ENCODE measurements at places on chromosomes 16 and 17. TPM values are rescaled to one million over a fixed set of nuclear protein-coding genes. Genes with fewer than 3 reads are reported as not detected.

DNA sequence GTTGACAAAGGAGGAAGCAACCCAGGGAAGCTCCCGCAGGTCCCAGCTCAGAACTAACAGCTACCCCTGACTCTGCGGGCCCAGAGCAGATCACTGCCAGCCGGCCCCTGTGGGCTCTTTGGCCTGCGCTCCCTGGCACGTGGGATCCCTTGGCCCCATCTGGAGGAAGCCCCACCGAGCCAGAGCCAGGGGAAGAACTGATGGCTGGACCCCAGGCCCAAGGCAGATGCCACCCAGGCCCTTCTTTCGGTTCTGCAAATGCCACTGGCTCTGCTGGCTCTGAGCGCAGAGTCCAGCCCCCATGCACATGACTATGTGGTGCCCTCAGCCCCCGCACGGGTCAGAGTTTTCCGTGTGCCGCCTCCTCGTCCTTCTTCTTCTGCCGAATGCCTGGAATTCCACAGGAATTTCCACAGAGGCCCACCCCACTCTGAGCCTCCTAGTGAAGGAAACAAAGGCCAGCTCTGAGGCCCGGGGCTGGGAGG lies 35.8 kb upstream of the SNN start:
- peak; percentile 36 for DNase-seq

GRCh38 chr17:79874329-79874981 lies 35.2 kb upstream of the CBX4 start:
- DNase-seq, result no peak

The FAM20A gene
- total RNA-seq, result not detected

DNA sequence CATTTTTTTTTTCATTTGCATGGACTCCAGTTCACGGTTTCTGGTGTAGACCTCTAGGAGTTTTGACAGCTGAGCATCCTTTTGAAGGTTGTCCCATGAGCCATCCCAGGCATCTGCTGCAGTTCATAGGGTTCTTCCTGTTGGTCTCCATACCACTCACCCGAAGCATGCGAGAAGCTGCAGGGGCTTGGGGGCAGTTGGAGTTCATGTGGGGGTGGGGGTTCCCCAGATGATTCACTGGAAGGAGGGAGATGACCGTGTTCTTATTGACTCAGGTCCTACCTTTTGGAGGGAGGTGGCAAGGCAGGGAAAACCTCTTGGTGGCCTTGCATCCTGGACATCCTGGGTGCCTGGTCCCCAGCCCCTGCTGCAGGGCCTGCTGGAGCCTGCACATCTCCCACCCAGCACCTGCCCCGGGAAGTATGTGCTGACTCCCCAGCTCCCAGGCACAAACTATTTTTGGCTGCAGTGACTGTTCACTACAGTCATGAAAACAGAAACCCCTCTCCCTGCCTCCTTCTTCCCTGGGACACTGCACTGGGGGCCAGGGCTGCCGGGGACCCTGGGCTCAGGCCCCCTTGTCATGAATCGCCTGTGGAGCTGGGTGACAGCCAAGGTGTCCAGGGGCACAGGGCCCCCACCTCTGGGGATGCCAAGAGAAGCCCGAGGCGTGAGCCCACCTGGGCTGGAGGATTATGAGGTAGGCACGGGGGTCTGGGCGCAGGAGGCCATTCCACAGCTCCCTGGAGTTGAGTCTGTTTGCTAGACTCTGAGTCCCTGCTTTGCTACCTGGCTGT lies 64.9 kb upstream of the LGALS9 start:
- DNase-seq, result no peak

GRCh38 chr16:12327971-12328726 lies 351.6 kb downstream of the SNX29 start:
- no peak for DNase-seq

- no peak for DNase-seq
Measured at GRCh38 chr17:74123350-74123749, 80.1 kb upstream of the RPL38 start.

The GGT6 gene
- total RNA-seq, result 0.86 TPM

- no peak for DNase-seq
Measured at GRCh38 chr17:2736956-2737355, 12.5 kb downstream of the CCDC92B start.

DNA sequence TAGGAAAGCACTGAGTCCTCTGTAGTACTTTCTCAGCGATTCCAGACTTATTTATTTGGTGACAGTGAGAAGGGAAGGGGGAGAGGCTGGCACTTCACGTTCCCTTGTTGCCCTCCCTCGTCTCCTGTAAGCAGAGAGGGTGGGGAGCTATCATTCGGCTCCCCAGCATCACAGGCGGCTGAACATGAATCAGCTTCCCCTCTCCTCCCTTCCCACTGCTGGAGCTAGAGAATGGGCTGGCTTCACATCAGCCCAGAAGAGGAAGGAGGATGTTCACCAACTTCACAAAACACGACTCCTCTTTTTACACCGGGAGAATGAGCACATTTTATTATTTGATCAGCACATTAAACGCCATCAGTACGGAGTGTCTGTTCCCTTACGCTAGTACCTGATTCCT lies 6.7 kb upstream of the CMIP start:
- no peak for DNase-seq

The GCGR gene
- total RNA-seq, result not detected

- no peak for DNase-seq
Measured at GRCh38 chr17:77884019-77884418, 74.5 kb upstream of the TNRC6C start.

DNA sequence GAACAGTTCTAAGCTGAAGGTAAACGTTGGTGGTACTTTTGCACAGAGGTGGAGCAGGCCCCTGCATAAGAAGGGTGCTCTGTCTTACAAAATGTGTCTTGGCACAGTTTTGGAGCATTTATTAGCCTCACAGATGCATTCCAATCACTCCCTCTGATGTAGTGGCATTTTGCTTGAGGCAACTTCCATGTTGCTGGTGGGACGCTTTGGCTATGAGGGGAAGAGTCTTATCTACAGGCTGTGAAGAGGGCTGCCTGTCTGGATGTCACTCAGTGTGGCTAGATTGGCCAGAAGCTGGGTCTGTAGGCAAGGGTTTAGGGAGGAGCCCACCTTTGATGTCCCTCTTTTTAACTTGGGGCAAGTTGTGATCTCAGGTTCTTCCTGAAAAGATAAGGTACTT lies 2.6 kb upstream of the RARA start:
- no peak for DNase-seq

DNA sequence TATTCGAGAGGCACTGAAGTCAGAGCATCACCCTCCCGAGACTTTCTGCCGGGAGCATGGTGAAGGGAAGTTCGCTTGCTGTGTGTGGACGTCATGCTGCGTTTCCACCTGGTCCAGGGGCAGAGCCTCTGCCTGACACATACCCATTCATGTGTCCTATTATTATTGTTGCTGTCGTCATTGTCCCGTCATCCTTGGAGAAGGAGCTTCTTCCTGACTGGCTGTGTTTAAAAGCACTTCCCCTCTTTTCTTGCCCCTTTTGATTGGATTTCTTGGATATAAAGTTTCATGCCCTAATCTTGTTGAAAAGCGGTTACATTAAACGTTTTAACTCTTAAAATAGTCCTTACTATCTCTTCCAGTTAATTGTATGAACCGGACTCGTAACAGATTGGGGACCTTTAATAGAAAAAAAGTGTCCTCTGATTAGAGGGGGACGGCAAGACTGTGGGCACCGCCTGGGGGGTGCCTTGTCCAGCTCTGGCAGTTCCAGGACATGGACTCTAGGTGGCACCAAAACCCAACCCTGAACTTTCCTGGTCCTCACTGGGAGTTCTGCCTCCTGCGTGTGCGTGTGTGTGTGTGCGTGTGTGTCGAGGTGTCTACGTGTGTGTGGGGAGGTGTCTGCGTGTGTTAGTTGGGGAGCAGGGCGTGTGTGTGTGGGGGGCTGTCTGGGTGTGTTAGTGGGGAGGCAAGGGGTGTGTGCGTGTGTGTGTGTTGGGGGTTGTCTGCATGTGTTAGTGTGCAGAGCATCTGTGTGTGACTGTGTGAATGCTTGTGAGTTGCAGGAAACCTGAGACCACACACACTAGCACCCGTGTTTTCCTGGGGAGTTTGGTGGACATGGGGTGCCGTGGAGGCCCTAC lies 133.3 kb upstream of the CIBAR2 start:
- peak; percentile 1 for DNase-seq

The NAGS gene
- total RNA-seq, result 14.1 TPM

DNA sequence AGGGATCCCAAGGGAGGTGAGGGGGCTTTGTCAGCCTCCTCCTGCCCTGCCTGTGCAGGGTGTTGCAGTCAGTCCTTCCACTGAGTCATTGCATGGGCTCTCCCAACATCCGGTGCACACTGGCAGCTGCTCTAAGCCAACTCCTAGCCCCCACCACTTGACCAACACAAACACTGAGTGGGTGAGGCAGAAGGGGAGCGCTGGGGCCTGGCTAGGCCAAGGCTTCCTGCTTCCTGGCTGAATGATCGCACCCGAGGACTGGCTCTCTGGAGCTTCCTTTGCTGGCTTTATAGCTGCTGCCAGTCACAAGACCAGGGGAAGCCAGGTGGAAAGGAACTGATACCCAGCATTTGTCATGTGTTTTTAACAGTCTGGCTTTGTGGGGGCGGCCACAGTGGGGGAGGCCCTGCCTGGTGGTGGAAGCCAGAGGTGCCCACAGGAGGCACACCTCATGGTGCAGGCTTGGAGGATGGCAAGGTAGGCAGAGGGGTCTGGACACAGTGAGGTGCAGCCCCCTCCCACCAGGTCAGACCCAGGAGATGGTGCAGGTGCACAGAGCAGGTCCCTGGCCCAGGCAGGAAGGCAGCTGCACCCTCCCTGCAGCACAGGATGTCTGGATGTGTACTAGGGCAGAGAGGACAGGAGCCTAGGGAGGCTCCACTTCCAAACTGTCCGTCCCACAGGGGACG lies 6.8 kb downstream of the MPG start:
- DNase-seq, result peak; percentile 72

GRCh38 chr16:3938471-3938842 lies 57.9 kb upstream of the CREBBP start:
- no peak for DNase-seq

The ABCC11 gene
- not detected for total RNA-seq

The HEATR9 gene
- not detected for total RNA-seq

DNA sequence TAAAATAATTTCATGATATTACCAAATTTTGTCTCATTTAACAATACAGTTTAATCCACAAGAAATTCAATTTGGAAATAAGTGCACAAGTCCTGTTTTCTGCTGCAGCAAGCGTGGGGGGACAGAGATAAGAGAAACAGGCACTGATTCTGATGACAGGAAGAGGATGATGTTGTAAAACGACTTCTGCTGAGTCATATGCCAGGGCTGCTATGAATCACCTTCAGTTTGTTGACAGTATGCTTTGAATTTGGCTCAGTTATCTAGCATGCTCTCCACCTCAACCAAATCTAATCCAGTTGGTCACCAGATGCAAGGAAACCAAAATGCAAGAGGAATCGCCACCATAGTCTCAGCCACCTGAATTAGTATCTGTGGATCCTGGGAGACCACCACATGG lies 244.1 kb upstream of the MON1B start:
- peak; percentile 59 for DNase-seq

- no peak for DNase-seq
Measured at GRCh38 chr17:41402161-41402560, 4.8 kb upstream of the KRT31 start.

GRCh38 chr17:50677851-50678375 lies 29.8 kb downstream of the ANKRD40 start:
- no peak for DNase-seq

DNA sequence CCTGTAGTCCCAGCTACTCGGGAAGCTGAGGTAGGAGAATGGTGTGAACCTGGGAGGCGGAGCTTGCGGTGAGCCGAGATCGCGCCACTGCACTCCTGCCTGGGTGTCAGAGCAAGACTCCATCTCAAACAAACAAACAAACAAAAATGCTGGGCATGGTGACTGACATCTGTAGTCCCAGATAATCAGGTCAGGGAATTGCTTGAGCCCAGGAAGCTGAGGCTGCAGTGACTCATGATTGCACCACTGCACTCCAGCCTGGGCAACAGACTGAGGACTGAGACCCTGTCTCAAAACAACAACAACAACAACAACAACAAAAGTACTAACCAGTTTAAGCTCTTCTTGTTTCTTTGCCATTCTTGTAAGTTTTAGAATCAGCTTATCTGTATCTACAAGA lies 383.0 kb upstream of the PMFBP1 start:
- DNase-seq, result no peak

The C1QTNF8 gene
- total RNA-seq, result not detected

The KRT17 gene
- 20.8 TPM for total RNA-seq

GRCh38 chr16:31023627-31024226 lies 9.6 kb upstream of the STX4 start:
- DNase-seq, result no peak

The TBC1D3I gene
- not detected for total RNA-seq

DNA sequence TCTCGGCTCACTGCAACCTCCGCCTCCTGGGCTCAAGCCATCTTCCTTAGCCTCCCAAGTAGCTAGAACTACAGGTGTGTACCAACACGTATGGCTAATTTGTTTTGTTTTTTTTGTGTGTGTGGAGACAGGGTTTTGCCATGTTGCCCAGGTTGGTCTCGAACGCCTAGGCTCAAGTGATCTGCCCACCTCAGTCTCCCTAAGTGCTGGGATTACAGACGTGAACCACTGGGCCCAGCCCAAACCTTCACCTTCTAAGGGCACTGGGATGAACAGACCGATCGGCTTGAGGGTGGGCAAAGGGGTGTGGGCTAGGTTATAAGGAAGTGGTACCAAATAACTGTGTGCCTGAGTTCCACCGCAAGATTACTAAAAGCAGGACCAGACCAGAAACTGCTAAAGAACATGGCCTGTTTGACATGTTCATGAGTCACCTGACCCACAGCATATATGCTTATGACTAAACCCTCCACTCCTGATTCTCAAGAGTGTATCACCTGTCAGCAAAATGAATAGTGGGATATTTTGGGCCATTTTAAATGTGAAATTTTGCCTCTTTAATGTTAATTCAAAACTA lies 8.1 kb downstream of the TMEM97 start:
- no peak for DNase-seq

- DNase-seq, result no peak
Measured at GRCh38 chr16:65808790-65809189, 557.7 kb upstream of the CDH5 start.

DNA sequence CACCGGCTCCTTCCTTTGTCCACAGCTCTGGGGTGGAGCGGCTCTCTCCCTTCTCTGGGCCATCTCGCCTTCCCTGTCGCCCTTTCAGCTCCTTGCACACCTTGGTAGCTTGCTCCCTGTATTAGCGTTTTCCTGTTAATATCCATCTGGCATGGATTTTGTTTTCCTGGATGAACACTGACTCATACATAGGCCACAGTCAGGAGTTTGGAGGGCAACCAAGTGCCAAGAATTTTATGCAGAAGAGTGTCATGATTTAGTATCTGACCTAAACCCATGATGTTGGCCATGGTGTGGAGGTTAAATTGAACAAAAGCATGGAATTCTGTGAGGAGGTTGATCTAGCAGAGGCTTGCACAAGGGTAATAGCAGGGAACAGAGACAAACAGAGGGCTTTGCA lies 180.9 kb downstream of the AIPL1 start:
- DNase-seq, result peak; percentile 54

All from epithelial cell of proximal tubule (primary cell).